EL (cell line): ENCODE measurements at places on chromosomes 3 and 15.

GRCh38 chr3:49664300-49664699, 9.9 kb upstream of the APEH start:
- DNase-seq, result no peak

- DNase-seq, result no peak
Observed at GRCh38 chr15:82698711-82699345, 10.8 kb downstream of the AP3B2 start.

GRCh38 chr15:68073576-68074288, 19.6 kb downstream of the PIAS1 start:
- no peak for DNase-seq

DNA sequence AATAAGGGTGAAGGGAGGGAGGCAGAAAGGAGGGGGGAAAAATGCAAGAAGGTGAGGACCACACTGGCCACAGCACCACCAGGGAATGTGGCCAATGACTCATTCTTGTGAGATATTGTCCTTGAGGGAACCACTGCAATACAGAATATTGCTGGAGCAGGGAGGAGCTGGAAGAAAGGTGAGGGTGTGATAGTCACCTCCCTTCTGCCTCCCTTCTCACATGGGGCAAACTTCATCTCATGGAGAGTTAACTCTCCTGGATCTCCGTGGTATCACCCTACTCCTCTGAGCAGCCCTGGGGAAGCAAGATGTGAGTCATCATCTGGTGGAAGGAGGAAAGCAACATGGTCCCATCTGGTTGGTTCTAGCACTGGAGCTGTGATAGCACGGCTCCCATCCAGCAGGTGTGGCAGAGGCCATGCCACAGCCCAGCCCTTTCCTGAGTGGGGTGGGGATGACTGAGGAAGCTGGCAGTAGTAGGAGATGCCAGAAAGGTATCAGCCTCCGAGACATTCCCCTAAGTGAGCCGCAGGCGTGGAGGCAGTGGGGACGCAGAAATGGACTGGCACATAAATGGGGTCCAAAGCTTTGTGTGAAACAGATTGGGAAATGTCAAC, 115.9 kb upstream of the LPP start:
- DNase-seq, result peak; percentile 49

- no peak for DNase-seq
Observed at GRCh38 chr3:195889870-195890295, 18.5 kb downstream of the TNK2 start.

GRCh38 chr3:170508291-170508690, 77.6 kb downstream of the SLC7A14 start:
- DNase-seq, result no peak

DNA sequence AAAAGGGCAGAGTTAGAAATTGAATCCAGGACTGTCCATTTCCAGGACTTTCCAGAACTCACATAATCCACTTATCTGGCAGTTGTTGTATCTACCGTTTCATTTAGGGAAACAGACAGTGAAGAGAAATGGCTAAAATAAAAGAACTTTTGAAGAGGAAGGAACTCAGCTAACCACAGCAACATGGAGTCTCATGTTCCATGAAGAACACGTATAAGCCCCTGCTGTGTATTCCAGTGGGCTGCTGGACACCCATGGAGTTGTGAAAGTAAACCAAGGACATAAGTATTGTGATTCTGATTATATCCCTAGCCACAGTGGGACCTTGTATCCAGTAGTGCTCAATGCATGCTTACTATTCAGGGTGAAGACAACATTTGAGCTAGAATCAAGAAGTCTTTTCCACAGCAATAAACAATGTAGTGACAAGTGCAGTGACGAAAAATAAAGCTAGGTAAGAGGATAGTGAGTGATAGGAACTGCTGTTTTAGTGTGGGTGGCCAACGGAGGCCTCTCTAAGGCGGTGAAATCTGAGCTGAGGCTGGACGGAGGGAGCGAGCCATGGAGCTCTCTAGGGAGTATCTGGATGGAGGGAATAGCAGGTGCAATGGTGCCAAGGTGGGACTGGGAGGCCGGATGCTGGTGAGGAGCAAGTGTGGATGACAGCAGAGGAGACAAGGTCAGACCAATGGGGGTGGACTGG, 26.8 kb upstream of the TRH start:
- no peak for DNase-seq

DNA sequence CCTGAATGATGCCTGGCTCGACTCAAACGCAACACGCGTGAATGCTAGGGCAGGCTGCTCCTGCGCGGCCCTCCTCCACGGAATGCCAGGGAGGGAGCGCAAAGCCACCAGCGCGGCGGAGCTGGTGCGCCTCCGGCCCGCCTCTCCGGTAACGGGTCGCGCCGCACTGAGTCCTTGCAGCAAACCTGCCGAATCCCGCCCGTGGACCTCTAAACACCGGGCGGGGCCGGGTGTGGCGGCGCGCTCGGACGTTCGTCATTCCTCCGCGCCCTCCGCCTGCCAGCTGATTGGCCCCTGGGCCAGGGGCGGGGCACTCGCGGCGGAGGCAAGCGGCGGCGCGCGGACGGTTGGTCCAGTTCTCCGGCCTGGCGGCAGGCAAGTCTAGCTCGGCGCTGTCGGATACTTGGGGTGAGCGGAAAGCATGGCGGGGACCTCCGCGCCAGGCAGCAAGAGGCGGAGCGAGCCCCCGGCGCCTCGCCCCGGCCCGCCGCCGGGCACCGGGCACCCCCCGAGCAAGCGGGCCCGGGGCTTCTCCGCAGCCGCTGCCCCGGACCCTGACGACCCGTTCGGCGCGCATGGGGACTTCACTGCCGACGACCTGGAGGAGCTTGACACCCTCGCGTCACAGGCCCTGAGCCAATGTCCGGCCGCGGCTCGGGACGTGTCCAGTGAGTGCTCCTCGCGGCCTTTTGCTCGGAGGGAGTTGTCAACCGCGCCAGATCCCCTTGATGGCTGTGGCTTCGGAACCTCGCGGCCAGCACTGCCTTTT, at the start of gene ATRIP:
ATRIP (plus strand) TSS at position 313 of the 769 bp plus-strand sequence; CDS start at position 422, 109 bp downstream.
- peak; percentile 90 for DNase-seq

DNA sequence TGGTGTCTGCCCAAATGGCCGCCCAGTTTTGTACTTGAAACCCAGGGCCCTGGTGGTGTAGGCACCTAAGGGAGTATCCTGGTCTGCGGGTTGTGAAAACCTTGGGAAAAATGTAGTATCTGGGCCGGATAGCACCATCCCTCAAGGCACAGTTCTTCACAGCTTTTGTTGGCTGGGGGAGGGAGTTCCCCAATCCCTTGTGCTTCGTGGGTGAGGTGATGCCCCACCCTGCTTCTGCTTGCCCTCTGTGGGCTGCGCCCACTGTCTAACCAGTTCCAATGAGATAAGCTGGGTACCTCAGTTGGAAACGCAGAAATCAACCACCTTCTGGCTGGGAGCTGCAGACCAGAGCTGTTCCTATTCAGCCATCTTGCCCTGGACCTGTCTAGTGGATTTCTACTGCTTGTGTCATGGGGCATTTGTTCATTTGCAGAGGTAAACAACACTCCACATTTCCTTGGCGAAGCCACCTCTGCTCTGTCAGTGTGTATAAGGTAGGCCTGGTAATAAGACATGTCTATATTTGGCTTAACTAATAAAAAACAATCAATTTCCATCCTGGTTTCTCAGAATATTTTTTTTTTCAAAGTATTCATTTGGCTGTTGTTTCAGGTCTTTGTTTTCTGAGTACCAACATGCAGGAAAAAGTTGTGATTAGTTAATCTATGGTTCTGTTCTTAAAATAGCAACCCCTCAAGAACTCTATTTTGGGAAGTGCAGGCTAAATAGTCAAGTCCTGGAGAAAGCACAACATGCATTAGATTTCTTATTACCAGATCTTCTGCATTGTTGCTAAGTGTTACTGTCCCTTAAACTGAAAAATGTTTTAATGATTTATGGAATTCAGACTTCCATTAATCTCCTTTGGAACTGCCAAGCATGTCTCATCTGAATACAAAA, 304.3 kb downstream of the ZIC1 start:
- no peak for DNase-seq

GRCh38 chr15:31245135-31245689, 81.4 kb upstream of the KLF13 start:
- DNase-seq, result no peak

GRCh38 chr3:64084640-64085039, 61.3 kb upstream of the PSMD6 start:
- DNase-seq, result peak; percentile 90

GRCh38 chr3:16048435-16049318, 125.8 kb upstream of the GALNT15 start:
- peak; percentile 80 for DNase-seq

DNA sequence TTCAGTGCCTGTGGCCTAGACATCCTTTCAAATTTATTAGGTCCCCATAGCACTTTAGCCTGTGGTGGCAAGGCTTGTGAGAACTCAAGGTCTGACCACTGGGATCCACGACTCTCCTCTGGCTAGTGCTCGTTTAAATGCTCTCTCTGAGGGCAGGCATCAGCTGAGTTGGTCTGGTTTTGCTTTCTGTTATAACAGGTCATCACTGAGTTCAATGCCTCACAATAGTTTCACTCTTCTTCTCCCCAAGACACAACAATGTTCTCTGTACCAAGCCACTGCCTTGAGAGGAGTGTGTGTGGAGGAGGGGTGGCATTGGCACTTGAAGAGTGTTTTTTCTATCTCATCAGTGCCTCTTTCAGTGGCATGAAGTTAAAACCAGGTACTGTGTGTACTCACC, 7.6 kb downstream of the OR5K4 start:
- no peak for DNase-seq

DNA sequence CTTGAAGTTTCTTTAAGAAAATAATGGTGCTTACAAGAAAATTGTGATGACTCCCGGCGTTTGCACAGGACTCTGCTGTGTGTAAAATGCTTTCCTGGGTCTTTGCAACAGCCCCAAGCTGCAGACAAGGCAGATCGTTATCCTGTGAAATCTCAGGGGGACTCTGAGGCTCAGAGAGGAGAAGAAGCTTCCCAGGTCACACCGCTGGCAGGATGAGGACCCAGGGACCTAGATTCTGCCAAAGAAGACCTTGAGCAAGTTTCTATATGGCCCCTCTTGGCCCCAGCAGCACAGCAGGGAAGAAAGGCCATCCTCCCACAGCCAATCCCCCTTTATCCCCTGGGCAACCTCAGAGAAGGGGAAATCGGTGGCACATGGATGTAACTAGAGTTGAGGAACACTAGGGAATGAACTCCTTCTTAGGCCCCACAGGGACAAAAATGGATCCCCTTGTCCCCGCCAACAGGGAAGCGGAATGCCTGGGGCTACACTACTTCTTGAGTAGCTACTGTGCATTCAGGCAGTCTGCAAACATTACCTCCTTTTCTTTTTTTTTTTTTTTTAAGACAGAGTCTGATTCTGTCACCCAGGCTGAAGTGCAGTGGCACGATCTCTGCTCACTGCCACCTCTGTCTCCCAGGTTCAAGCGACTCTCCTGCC, 72.8 kb downstream of the CPN2 start:
- no peak for DNase-seq

DNA sequence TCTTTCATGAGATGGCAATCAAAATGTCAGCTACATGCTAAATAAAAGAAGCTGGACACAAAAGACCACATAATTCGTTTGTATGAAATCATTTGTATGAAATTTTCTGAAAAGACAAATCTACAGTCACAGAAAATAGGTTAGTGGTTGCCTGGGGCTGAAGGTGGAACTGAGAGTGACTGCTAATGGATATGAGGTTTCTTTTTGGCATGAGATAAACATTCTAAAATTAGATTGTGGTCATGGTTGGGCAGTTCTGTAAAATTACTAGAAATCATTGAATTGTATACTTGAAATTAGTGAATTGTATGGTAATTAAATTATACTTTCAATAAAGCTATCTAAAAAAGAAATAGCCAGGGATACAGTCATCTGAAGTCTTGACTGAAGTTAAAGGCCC, 2.7 kb upstream of the DMXL2 start:
- no peak for DNase-seq

DNA sequence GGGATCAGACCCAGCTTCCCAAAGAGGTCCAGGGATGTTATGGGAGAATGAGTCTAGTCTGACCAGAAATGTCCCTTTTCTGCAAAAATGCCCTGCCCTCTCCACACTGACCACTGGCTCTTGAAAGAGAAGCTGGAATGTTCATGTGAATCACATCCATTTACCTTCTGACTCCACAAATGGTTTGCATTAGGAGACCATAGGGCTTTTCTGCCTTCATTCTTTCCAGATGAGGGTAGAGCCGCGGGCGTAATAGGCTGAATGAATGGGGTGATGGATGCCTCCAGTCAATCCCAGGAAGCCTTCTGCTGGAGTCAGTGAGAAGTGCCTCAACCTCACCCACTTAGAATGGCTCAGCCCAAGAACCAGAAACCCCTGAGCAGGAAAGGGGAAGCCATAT, 47.2 kb upstream of the IREB2 start:
- DNase-seq, result peak; percentile 85

GRCh38 chr3:99071096-99071495, 169.6 kb upstream of the DCBLD2 start:
- DNase-seq, result no peak

DNA sequence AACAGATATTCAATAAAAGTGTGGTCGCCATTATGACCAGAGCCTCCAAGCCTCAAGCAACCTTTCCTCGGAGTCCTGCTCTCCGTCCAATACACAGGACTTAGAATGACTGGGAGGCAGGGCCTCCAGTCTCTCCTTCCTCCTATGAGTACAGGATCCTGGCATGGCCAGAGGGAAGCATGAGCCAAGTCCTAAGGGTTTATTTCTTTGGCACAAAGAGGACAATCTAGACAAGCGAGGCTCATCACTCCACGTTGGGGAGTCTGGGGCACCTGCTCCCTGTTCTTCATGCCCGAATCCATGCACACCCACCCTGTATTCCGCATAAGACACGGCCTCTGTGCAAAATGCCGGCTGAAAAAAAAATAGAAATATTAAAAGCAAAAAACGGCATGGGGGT, 6.8 kb downstream of the PRRT3 start:
- no peak for DNase-seq

- DNase-seq, result no peak
Observed at GRCh38 chr3:50212502-50212901, 7.4 kb downstream of the SLC38A3 start.

DNA sequence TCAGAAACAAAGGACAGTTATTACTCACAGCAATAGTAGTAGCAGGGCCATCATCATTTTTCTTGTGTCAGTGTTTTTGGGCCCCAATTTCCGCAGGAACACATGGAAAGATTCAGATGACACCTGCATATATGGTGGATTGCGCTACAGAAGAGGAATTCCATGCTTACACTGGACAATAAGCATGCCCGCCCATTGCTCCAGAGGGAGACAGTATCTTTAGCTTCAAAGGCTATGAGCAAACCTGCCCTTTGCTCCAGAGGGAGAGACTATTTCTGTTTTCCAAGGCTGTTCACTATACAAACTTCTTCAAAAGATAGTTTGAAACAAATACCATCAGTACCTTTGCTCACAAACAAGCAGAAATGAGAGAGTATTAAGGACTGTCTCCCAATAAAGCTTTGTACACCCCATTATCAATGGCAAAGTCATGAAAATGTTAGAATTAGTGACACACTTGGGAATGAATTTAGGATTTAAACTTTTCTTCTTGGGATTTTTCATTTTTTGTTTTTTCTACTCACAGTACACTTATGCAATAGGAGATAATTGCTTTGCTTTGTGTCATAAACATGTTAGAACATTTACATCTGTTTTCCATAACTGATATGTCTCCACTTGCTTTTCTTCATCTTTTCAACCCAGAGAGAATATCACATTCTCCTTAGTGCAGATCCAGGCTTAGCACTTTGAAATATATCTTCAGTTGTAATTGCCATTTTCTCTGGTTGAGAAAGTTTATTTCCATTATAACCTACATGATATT, 564.5 kb upstream of the ZNF717 start:
- DNase-seq, result no peak

GRCh38 chr15:82807920-82808633, 1.4 kb upstream of the WHAMM start:
- no peak for DNase-seq
